Activated CD4-positive, CD25-positive, alpha-beta regulatory T cell treated with anti-CD3 and anti-CD28 coated beads, Interleukin-2, amount 50 U/mL, for 16 hours (primary cell): ENCODE measurements at places on chromosomes 12 and 14.

DNA sequence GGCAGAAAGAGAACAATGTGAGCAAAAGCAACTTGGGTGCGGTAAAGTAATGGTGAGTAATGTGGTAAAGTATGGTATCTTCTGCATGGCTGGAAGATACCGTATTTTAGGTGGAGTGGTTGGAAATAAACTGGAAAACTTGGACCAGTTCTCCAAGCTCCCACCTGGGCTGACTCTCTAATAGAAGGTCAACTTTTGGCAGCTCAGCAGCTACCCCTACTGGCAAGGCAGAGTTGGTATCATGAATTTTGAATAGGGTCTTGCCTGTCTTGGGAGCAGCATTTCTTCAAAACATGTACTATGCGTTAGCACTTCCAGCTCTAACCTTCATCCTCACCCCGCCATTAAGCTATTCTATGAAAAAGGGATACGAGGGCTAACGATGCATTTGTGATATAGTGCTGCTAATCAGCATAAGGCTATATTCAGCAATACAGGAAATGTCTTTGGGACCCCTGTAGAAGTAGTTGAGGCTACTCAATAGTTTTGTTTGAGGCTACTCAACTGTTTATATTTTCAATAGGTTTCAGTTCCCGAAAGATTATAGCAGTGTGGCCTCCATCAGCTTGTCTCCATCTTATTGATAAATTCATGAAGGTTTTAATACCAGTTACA is 276.3 kb upstream of the FAR2 start:
- no peak for DNase-seq

DNA sequence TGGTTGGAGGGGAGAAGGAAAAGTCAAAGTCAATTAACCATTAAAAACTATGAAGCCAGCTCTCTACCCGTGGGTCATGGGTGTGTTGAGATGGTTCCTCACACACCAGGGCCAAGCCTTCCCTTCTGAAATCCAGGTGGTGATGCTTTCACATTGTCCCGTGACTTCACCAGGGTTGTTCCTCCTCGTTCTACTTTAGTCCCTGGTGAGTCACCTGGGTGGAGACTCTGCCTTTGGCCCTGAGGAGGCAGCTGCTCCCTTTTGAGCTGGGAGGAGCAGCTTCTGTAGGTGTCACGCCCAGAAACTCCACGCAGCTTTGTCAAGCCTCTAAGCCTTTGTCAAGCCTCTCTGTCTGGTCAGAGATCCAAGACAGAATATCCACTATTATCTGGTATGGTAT is 348.3 kb downstream of the BMP4 start:
- DNase-seq, result no peak

GRCh38 chr14:20587489-20588154 is at the start of gene RNASE11:
Gene RNASE11, minus strand, starts transcription at chr14:20588001.
- no peak for DNase-seq

- DNase-seq, result no peak
Measured at GRCh38 chr14:50635141-50635540, 33.0 kb downstream of the SAV1 start.

GRCh38 chr12:6466184-6466573 is 4.3 kb downstream of the VAMP1 start:
- DNase-seq, result no peak

DNA sequence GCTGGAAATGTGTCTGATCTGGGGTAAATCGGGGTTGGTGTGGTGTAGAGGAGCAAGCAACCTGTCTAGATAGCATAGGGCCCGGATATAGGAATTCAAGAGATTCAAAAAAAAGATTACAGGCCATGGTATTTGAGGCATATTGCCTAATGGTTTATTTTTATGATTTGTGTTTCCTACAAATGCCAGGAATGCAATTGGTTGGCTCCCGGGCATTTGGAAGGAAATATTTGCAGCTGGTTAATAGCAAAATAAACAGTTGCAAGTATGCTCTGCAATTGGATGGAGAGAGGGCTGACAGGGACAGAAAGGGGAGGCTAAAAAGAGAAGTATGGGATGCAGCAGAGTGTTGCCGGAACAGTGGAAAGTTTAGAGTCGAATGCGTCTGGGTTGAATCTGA is 315.6 kb upstream of the ATP2B1 start:
- DNase-seq, result no peak

DNA sequence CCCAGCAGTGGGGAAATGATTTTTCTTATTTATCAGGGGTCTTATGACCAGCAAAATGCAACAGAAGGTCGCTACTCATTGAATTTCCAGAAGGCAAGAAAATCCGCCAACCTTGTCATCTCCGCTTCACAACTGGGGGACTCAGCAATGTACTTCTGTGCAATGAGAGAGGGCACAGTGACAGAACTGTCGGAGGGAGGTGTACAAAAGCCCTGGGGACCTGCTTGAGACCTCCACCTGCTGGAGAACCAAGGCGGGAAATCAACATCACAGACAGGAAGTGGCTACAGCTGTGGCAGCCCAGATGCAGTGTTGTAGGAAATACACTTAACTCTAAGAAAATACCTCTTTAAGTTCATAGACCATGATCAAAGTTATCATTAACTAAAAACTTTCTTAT is 250.9 kb upstream of the OR4E1 start:
- DNase-seq, result peak; percentile 28

- no peak for DNase-seq
Measured at GRCh38 chr12:93290391-93290790, 87.3 kb upstream of the NUDT4 start.

DNA sequence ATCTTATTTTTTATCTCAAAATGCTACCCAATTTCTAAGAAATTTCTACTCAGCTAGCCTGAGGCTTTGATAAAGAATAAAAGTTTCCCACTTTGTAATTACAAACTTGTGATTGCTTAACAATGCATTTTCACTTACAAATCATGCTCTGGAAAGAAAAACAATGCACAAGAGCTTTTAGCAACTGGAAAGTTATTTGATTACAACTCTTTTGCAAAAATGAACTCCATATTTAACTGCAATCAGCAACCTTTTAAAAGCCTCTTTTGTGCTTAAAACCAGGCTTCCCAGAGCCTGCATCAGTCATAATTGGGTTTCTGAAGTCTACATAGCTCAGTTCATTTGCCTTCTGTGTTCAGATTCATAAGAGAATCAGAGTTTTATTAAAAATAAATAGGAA is 395.2 kb downstream of the PAWR start:
- DNase-seq, result no peak

DNA sequence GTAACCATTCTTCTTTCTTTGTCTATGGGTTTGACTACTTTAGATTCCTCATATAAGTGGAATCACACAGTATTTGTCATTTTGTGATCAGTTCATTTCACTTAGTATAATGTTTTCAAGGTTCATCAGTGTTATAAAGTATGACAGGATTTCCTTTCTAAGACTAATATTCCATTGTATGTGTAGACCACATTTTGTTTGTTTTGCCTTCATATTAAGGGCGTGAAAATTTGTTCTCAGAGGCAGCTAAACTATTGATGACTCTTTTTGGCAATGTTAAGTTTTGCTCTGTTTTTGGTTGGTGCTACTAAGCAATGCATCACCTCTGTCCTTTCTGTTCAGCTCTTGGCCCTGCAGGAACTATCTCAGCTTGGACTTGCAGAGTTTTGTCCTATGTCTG is 1.7 kb upstream of the KLRG1 start:
- DNase-seq, result no peak

GRCh38 chr12:50840809-50841487 is 1.8 kb upstream of the TMPRSS12 start:
- DNase-seq, result no peak

DNA sequence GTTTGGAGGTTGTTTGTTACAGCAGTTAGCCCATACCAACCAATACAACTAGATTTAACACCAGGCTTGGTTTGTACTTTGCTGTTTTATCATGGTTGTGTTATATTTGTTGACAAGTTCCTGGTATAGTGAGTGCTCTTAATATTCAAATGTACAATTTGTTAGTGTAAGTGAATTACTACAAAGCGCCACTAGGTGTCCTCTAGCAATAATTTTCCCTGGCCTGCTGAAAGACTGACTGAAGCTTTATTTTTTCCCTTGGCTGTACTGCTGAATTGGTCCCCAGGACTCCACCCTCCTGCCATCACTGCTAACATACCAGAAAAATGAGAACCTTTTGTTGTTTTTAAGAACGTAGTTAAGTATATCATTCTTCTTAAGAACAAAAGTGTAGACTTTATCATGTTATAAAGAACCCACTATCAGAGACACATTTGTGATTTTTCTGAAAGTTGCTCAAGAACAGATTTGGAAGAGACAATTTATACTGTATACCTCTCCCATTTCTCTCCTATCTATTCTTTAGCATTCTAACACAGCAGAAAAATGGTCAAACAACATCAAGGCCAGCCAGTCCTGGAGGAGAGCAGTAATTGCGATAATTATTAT is 75.3 kb upstream of the FAR2 start:
- peak; percentile 2 for DNase-seq

- no peak for DNase-seq
Measured at GRCh38 chr14:51367600-51367931, 127.5 kb downstream of the TMX1 start.

- no peak for DNase-seq
Measured at GRCh38 chr14:104138718-104139459, 502 bp downstream of the KIF26A start.

- DNase-seq, result no peak
Measured at GRCh38 chr12:108679106-108679681, 45.5 kb upstream of the SELPLG start.

DNA sequence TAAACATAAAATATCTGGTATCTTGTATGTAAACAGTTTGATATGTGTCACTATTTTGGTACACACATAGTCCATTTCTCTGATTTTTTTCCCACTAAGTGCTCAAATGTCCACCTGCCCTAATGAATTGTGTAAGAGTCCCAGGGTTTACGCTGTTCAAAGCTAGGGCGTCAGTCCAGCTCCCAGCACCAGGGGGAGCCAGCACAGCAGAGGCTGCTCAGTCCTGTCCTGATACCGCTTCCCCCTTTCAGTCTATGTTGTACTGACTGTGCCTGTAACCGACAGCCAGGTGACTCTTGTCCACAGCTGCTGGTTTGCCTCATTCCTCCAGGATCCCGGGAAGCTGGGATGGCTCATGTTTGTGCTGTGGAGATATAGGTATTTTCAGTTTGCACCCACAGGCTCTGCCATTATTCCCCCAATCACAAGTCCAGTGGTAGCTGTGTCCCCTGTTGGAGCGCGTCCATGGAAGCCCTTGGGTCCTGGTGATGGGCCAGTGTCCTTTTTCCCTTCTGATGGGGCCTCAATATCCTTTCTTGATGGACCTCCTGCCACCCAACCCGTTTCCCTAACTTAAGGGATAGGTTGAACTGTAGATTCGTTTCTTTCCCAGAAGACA is 242.0 kb downstream of the NEDD1 start:
- DNase-seq, result peak; percentile 9

GRCh38 chr14:99195602-99196309 is 76.2 kb downstream of the BCL11B start:
- no peak for DNase-seq

- no peak for DNase-seq
Measured at GRCh38 chr12:92369056-92369455, 223.4 kb upstream of the BTG1 start.

GRCh38 chr12:103929784-103930033 is 501 bp upstream of the HSP90B1 start:
- DNase-seq, result no peak

- no peak for DNase-seq
Measured at GRCh38 chr12:2624543-2625288, 170.1 kb upstream of the FKBP4 start.

DNA sequence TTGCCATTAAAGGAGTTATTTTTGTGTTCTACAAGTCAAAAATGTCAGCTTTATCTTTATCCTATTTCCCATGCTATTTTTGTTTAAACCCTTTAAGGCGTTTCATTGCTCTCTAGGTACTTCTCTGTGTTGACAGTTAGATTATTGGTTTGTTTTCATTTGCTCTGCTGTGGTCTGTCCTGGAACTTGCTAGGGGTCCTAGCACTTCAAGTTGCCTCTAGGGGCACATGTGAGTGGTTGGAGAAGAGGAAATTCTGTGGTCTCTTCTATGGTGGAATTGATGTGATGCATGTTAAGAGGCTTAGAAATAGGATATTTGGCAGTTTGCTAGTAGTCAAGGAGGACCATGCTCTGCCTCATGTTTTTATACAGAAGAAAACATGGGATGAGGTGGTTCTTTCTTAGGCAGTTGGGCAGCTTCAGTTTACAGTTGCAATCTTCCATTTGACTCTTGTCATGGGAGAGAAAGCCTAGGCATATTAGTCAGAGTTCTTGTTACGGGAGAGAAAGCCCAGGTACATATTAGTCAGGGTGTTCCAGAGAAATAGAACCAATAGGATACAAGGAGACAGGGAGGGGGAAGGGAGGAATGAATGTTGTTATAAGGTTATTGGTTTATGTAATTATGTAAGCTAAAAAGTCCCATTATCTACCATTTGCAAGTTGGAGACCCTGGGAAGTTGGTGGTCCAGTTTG is 14.4 kb downstream of the TTLL5 start:
- no peak for DNase-seq

GRCh38 chr12:26293612-26294011 is 98.2 kb downstream of the SSPN start:
- DNase-seq, result no peak

GRCh38 chr12:47244835-47245234 is 165.1 kb upstream of the AMIGO2 start:
- no peak for DNase-seq

DNA sequence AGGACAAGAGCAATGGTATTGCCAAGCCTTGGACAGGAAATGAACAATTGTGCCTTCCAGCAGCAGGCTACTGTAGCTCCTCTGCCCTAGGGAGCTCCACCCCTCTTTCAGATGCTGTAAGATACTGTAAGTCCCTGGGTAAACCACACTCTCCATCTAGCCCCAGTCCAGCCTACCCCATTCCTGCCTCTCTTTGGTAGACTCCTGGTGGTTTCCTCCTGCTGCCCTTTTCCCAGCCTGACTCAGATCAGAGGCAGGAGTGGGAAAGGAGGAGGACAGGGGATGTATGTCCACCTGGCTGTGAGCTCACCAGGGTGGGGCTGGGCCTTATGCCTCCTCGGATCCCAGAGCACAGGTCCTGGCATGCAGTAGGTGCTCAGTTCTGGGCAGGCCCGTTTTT is 174.6 kb downstream of the ESRRB start:
- no peak for DNase-seq

- DNase-seq, result no peak
Measured at GRCh38 chr12:104315326-104316224, 12.0 kb downstream of the EID3 start.

DNA sequence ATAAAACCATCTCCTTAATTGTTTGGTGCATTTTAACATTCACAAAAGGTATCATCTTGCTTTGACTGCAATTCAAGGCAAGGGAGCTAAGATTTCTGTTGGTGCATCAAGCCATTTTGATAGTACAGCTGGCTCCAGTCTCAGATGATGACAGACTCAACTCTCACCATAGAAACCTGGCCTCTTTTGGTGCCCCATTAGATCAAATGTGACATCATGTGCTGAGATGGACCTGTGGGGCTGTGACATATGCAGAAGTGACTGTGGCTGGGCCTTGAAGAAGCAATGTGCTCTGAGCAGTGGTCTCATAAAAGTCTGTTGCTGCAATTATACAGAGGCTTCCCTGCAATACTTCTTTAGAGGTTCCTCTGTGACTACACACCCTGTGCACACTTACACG is 88.4 kb downstream of the SLC2A13 start:
- no peak for DNase-seq
